ENCODE measurements at places on chromosomes 7 and 10.

- no peak for DNase-seq
These were observed 168.0 kb downstream of the DKK1 start for GRCh38 chr10:52481986-52482555.

GRCh38 chr10:102410429-102411073 is 8.0 kb downstream of the PSD start:
- peak; percentile 58 for DNase-seq

DNA sequence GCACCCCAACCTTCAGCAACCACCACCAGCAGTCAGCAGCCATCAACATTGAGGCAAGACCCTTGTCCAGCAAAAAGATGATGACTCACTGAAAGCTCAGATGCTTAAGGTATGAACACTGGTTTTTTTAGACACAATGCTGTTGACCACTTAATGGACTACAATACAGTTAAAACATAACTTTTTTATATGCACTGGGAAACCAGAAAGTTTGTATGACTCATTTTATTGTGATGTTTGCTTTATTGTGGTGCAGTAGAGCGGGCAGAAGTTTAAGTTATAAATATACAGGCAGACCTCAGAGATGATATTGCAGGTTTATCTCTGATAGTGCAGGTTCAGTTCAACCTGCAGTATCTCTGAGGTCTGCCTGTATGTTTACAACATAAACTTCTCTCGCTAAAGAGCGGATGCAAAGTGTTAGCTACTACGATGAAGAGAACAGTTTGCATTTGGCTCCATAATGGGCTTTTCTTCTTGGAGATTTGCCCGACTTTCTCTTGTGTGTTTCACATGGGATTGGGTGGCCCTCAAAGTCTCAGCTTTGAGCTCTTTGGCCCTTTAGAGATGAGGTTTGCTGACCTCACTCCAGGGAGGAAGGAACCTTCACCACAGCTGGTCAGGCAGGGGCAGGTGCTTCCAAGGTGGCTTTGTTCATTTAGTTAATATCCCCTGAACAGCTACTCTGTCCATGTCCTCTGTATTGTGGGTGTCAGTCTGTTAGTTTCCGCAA is 84.4 kb upstream of the SHH start:
- DNase-seq = no peak

DNA sequence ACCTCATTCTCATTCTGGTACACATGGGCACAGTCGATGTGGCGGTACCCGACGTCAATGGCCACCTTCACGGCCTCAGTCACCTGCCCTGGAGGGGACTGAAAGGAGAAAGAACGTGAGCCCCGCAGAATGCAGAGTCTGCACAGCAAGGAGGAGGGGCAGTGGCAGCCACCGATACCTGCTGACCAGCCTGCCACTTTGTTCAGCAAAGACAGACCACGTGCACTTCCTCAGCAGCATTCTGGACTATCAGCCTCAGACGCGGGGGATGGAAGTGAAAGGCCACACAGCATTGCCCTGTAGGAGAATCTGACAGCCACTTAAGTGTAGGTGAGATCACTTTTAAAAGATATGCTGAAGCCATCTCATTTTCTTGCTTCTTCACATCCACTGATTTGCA is 7.2 kb downstream of the AKR1B1 start:
- no peak for DNase-seq

DNA sequence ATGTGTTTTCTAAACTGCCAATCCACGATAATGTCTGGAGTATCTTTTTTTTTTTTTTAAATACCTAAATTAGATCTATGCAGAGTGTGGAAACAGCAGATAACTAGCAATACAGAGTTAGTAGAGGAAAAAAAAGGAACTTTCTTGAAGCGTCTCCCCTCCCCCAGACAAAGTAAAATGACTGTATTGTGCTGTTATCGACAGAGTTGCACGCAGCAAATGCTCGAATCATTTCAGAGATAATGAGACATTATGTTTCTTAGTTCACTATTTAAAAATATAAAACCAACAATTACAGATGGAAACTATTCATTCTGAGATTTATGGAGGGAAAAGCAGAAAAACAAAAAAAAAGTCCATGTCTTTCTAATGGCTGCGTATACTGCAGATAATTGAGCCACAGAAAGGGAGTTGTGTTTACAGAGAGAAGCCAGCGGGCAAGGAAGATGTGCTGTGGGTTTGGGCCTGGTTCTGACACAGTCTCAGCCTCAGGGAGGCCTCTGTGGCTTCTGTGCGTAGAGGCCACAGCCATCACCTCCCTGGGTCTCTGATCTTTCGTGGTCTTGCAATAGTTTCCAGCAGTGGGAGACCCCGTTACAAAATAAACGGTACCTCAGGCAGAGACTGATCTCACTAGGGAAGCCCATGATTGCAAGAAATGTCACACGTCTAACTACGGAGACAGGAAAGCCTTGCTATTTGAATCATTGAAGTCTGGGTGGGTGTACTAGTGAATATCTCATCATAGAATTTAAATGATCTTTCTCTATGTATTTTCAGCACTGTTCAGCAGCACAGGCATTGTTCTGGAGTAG is 19.1 kb upstream of the KLF6 start:
- DNase-seq = no peak

- DNase-seq = no peak
These were observed 125.4 kb downstream of the AUTS2 start for GRCh38 chr7:69723663-69724062.

- DNase-seq = no peak
These were observed 19.6 kb downstream of the ARL4A start for GRCh38 chr7:12706900-12707536.
